ENCODE measurements at places on chromosomes 11 and 22. TPM values are rescaled to one million over a fixed set of nuclear protein-coding genes. Genes with fewer than 3 reads are reported as not detected.

RDX gene
- 24.1 TPM for total RNA-seq

DNA sequence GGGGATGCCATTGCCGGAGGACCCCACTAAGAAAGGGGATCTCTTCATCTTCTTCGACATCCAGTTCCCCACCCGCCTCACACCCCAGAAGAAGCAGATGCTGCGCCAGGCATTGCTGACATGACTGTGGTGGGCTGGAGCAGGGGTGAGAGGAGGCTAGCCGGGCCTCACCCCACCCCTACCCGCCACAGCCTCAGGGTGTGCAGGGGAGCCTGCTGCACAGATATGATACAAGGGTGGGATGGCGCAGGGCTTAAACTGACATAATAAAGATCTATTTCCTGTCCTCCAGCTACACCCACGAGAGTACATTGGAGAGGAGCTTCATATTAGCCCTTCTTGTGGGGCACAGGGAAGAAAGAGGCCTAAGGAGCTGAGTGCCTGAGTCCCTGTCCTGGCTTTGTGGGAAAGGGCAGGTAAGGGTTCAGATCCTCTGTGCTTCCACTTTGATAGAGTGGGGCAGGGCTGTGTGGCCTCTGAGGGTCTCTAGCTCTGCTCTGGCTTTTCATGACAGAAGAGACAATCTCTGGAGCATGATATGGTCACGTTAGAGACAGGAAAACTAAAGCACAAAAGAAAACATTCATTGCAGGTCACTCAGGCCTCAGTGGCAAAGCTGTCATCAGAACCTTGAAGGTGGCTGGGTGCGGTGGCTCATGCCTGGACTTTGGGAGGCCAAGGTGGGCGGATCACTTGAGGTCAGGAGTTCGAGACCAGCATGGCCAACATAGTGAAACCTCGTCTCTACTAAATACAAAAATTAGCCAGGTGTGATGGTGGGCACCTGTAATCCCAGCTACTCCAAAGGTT lies 12.4 kb downstream of the UCP2 start:
- H3K4me3 ChIP-seq, result no peak overlapping the region
- peak overlapping the region; percentile 62 for H3K27ac ChIP-seq
- no peak for DNase-seq
- peaks cover 19% of the 10 kb centered on the region for H3K36me3 ChIP-seq
- no peaks in the 10 kb centered on the region for H3K27me3 ChIP-seq

DNA sequence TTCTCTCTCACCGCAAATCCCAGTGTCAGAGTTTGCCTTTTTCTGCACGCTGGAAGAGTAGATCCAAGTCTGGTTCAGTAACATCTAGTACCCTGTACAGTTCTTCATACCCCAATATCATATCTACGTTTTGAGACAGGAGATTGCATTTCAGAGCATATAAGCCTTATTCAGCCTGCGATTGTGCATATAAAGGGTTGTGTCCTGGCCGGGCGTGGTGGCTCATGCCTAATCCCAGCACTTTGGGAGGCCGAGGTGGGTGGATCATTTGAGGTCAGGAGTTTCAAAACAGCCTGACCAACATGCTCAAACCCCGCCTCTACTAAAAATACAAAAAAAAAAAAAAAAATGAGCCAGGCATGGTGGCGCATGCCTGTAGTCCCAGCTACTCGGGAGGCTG lies 104.9 kb downstream of the MTNR1B start:
- no peaks in the 10 kb centered on the region for H3K27me3 ChIP-seq
- no peaks in the 10 kb centered on the region for H3K36me3 ChIP-seq
- no peaks in the 10 kb centered on the region for H3K4me1 ChIP-seq
- no peak overlapping the region for H3K4me3 ChIP-seq

DNA sequence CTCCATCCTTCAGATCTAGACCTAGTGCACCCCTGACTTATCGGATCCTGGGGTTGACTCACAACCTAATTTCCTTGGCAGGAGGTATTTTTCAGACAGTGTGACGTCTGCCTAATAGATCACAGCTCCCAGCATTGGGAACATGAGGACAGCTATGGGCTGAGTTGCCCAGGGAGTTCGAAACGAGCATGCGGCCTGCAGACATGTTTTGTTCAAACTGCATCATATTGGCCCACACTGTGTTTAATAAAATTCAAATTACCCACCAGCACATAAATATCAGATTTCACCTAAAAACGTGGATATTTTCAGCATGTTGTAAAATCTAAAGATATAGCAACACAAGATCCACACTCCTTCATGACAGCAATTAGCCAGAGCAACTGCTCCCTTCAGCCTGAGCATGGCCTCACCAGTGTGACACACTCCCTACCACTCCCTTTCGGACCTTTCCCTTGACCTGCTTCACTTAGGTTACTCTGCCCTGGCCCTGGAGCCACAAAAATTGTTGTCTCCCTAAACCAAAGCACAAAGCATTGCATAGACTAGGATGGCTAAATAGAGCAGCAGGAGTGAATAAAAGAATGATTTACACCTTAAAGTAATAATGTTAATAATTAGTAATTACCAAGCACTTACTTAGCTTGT lies 53.6 kb upstream of the USP47 start:
- H3K27ac ChIP-seq, result no peak overlapping the region
- H3K27me3 ChIP-seq, result no peaks in the 10 kb centered on the region
- H3K36me3 ChIP-seq, result no peaks in the 10 kb centered on the region
- no peak overlapping the region for H3K4me3 ChIP-seq

DNA sequence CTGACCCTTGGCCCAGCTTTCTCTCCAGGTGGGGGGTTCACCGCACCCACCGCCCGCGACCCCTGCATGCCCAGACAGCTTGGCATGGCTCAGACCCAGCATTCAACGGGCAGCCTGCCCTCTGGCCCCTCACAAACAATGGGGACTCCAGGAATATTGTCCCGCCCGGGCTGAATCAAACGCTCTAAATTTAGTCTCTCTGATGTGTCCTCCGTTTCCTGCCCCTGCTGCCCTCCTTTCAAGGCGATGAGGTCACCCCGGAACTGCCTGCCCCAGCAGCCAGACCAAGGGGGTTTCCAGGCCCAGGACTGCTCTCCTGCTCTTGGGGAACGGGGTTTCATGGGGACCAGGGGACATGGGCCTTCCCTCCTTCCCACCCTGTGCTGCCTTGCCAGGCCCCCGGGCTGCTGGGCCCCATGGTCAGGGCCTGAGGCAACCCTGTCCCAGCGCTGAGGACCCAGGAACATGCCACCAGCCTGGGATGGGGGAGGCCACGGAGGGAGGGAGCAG lies 10.1 kb upstream of the PDGFB start:
- no peak overlapping the region for H3K4me3 ChIP-seq
- H3K27me3 ChIP-seq, result peaks cover 83% of the 10 kb centered on the region
- no peak overlapping the region for H3K27ac ChIP-seq
- DNase-seq, result no peak
- peaks cover 2% of the 10 kb centered on the region for H3K4me1 ChIP-seq

DNA sequence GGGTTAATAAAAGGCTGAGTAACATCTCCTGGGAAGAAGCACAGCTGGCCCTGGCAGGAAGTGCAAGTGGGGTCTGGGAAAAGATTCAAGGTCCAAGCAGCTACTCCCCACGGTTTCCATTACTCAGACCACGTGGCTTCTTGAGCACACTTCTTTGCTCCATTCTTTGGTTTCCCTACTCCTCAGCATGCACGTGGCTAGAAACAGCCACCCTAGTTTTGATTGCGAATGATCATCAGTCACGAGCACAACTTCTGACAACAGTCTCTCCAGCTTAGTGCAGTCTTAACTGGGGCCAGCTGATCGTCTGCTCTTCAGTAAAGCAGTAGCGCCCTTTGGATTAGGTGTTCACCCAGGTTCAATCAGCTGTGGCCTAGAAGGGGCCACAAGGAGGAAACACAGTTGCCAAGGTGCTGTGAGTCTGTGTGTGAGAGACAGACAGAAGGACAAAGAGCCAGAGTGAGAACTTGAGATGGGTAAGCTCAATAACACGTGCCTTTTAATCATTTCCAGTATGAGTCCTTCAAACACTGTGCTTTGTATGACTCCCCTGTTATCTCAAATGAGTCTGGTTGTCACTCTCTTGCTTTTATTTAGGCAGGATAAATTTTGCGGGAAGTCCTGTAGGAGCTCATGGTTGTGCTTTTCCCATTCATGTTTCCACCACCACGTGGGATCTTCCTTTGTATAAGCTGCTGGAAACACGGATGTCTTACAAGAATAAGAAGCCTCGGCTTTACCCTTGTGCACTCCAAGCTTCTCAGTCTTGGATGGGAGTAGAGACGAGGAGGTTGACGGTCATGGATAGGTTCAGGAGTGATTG lies 901 bp upstream of the PARVA start:
- H3K27ac ChIP-seq, result no peak overlapping the region
- H3K4me1 ChIP-seq, result no peaks in the 10 kb centered on the region
- H3K36me3 ChIP-seq, result no peaks in the 10 kb centered on the region
- H3K4me3 ChIP-seq, result no peak overlapping the region
